ENCODE measurements at places on chromosomes 5 and 9. TPM values are rescaled to one million over a fixed set of nuclear protein-coding genes. Genes with fewer than 3 reads are reported as not detected.

The PHF19 gene
- total RNA-seq, result 38.4 TPM

The PCDHGA3 gene
- 0.14 TPM for total RNA-seq

The PDE6A gene
- not detected for total RNA-seq

The SLC24A2 gene
- under 0.01 TPM for total RNA-seq

The FOXD4L3 gene
- not detected for total RNA-seq

The MLANA gene
- total RNA-seq, result not detected

The CEMIP2 gene
- total RNA-seq, result 30.8 TPM

The TMEM252 gene
- not detected for total RNA-seq

The SPATA31E1 gene
- not detected for total RNA-seq

The STPG3 gene
- total RNA-seq, result not detected

Data from airway epithelial cell (primary cell).